ENCODE measurements at places on chromosomes 6 and 20. TPM values are rescaled to one million over a fixed set of nuclear protein-coding genes. Genes with fewer than 3 reads are reported as not detected.

- no peak for DNase-seq
Measured at GRCh38 chr6:136947037-136947436, 24.9 kb downstream of the SLC35D3 start.

ZNF334 gene
- total RNA-seq = 0.76 TPM

MAS1 gene
- total RNA-seq = not detected

SYNDIG1 gene
- total RNA-seq = not detected

NKX2-2 gene
- total RNA-seq = not detected

PPARD gene
- 28.8 TPM for total RNA-seq

SIRPB2 gene
- 1.8 TPM for total RNA-seq

GRCh38 chr6:73978330-73978729, 282.3 kb downstream of the CD109 start:
- no peak for DNase-seq

DNA sequence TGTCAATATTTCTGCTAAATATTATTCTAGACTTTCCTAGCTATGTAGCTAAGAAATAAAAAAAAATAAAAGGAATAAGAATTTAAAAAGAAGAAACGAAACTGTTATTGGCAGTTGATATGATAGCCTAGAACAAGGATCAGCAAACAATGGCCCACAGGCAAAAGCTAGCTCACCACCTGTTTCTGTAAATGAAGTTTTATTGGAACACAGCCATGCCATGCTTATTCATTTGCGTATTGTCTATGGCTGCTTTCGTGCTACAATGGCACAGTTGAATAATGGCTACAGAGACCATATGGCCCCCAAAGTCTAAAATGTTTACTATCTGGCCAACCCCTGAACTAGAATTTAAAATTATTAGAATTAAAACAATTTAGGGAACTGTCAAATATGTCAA, 952.6 kb upstream of the MAP3K7 start:
- DNase-seq = no peak

CALHM5 gene
- total RNA-seq = 3.9 TPM

DNA sequence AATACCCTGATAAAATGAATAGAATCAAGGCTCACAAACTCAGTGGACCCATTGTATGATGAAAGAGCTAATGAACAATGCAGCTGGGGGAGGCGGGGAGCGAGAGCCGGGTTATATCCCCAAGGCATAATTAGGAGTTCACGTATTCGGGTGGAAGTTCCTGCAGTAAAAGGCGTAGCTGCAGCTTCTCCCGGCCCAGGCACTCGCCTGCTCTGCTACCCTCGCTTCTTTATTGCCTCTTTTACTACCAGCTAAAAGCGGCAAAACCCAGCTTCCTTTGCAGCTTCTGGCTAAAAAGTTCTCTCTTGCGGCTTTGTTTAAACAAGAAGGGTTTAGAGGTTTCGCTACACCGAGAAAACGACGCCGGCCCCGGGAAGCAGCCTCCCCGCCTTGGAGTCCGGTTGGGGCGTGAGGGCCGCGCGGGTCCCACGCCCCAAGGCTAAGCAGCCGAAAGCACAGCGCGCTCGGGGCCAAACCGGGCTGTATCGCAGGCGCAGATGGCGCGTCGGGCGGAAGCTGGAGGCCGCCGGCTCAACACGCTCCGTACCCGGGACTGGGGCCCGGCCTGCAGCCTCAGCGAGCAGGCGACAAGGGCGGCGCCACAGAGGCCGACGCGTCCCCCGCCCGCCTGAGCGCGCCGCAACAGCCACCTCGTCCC, 1.6 kb downstream of the ZBTB2 start:
- DNase-seq = peak; percentile 94

GSTA2 gene
- not detected for total RNA-seq

DNA sequence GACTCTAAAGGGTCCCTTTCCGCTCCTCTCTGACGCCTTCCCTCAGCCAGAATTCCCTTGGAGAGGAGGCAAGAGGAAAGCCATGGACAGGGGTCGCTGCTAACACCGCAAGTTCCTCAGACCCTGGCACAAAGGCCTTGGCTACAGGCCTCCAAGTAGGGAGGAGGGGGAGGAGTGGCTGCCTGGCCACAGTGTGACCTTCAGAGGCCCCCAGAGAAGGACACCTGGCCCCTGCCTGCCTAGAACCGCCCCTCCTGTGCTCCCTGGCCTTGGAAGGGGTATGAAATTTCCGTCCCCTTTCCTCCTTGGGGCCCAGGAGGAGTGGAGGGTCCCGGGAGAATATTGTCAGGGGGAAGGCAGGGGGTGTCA, 2.7 kb downstream of the VEGFA start:
- DNase-seq = peak; percentile 82

FARS2 gene
- 7.0 TPM for total RNA-seq

DNA sequence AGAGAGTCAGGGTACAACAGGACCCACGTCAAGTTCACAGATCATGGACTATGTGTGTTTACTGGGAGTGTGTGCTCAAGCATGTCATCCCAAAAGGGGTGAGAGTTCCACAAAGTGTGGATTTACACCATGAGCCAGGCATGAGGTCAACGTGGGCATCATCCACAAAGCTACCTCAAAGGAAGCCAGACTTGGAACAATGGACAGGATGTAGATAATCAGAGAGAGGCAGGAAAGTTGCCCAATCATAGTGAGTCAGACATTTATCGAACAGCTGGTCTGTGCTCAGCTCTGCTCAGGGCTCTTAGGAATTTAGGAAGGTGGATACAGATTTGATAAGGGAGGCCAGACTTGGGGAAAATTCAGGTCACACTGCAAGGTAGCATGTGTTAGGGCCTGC, 317.2 kb upstream of the CDYL start:
- DNase-seq = peak; percentile 21

DNA sequence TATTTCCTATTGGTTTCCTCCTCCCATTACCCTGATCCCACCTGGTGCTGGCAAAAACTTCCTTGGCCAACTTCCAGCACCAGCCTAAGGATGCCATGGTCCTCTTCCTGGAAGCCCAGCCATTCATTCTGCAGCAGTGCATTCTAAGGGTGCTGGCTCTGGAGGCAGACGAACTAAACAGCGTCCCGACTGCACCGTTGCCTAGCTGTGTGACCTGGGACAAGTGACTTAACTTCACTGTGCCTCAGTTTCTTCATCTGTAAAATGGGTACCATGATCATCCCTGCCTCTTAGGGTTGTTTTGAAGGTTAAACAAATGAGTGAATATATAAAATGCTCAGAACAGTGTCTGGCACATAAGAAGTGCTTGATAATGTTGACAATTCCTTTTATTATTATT, 120.9 kb upstream of the ZNF217 start:
- no peak for DNase-seq

SMOC2 gene
- total RNA-seq = 13.0 TPM

DNA sequence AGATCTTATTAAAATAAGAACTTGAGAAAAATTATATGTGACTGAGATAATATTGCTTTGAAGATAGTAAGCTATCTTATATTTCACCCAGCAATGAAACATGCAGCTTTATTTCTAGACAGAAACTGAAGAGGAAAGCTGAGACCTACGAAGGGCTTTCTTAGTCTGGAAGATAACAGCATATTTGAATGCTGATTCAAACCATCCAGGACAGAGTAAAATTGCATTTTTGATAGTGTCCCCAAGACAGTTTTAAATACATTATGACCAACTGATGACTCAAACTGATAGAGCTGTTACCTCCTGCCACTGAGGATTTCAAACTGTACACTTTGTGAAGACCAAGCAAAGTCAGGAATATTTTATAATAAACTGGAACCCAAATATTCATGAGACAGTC, 409.6 kb downstream of the GRIK2 start:
- DNase-seq = no peak

- no peak for DNase-seq
Measured at GRCh38 chr6:119183457-119183856, 105.0 kb upstream of the FAM184A start.
